ENCODE measurements at places on chromosomes 2 and 18.

GRCh38 chr2:197191940-197192322, 118.6 kb downstream of the ANKRD44 start:
- no peak for DNase-seq

DNA sequence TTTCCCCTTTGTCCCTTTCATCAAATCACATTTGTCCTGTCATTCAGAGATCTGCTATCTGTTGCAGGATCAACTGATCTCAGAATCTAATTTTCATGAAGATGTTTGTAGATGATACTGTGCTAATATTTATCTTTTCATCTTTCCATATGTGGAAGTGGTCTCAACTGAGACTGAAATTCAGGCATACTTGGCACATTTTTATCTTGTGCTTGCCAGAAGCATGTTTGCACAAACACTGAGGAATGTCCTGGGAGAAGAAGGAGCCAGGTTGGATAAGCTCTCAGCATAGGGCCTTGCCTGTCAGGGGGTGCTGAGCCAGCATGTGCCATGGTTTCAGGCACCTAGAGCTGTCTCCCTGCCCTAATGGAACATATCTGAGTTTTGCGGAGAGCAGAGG, 24.5 kb upstream of the MMADHC start:
- DNase-seq = no peak

DNA sequence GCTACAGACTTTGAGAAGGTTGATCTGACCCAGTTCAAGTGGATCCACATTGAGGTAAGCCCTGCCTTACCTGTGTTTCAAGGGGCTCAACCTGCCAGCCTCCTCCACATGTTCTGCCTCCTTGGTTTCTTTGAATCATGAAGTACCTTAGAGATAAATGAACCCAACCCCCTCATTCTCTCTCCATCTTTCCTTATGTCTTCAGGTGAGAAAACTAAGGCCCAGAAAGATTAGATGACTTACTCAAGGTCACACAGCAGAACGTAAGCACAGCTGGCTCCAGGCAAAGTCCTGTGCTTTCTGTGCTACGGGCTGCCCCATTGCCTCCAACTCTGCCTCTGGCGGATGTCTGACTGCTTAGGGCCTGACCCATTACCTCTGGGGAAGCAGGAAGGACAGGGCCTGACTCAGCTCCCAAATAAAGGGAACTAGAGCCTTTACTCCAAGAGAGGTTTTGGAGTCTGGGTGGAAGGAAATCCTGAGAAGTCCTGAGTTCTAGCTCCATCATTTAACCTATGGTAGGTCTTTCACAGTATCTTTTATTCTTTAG, 10.3 kb downstream of the KHK start:
- DNase-seq = no peak

GRCh38 chr2:2171624-2172023, 159.5 kb downstream of the MYT1L start:
- DNase-seq = no peak

DNA sequence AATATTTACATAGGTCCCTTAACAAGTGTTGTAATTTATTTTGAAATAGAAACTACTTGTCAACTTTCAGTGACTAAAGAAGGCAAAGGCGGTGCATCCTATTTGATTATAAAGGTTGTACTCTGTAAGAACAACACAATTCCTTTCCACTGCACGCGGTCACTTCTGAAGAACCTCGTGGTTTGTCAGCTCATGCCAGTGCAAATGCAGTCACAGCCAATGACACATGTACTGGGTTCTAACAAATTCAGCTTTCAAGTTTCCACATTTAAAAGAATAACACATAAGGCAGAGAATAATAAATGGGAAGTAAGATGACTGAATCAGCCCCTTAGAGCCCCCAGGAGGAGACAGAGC, 39.7 kb downstream of the CYB5A start:
- DNase-seq = no peak

GRCh38 chr2:144596073-144596871, 76.4 kb upstream of the ZEB2 start:
- DNase-seq = no peak

DNA sequence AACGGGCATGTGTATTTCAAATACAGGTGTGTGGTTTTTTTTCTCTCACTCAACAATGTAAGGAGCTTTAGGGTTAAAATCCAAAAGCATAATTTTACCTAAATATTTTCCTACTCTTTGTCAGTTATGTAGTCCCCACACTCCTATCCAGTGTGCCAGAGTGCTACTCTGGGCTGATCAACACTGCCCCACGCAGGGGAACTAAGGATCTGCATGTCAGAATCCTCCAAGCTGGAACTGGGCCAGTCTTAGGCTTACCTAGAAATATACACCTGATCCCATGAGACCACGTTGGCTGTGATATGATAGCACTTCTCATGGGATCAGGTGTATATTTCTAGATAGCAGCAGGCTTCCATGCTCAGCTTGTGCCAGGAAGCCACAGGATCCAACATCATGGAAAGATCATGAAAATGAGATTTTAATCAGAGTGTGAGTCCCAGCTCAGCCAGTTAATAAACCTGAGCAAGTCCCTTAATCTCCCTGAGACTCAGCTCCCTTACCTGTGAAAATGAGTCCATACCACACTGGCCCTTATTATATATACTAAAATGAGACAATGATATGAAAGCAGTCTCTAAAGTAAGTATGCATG, 29.7 kb downstream of the CCDC141 start:
- DNase-seq = no peak

GRCh38 chr2:69615969-69616368, 27.6 kb downstream of the AAK1 start:
- DNase-seq = no peak

DNA sequence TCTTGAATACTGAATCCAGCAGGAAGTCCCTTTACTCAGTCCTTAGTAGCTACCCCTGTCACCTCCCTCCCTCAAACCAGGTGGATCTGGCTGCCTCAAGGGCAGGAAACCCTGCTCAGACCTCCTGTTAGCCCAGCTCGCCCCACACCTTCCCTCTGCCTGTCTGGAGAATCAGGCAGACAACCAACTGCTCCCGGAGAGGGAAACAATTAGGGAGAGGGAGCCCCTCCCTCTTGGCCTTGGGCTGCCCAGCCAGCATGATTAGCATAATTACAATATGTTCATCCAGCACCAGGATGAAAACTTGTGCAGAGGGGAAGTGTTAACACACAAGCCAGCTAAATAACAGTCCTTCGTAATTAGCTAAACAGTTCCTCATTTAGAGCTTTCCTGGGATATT, 185.5 kb downstream of the C1D start:
- DNase-seq = no peak

- DNase-seq = no peak
These were observed 130.2 kb downstream of the VAPA start for GRCh38 chr18:10044054-10044453.

- DNase-seq = no peak
These were observed 38.1 kb upstream of the OTX1 start for GRCh38 chr2:63012541-63012940.

GRCh38 chr18:77341527-77342325, 92.1 kb downstream of the GALR1 start:
- no peak for DNase-seq

GRCh38 chr18:49739275-49739674, 74.1 kb downstream of the ACAA2 start:
- no peak for DNase-seq

All from forelimb muscle (tissue), 1 donor.